HCT116 (cell line): ENCODE measurements at places on chromosomes 3 and 15. TPM values are rescaled to one million over a fixed set of nuclear protein-coding genes. Genes with fewer than 3 reads are reported as not detected.

The ANKRD34C gene
- not detected for total RNA-seq

The GRM2 gene
- total RNA-seq: 0.32 TPM

The GOLGA8M gene
- total RNA-seq: 0.44 TPM

The ZMAT3 gene
- total RNA-seq: 12.1 TPM

The IL17RD gene
- total RNA-seq: 12.3 TPM

The FAM3D gene
- 0.32 TPM for total RNA-seq

The ARPIN gene
- 8.8 TPM for total RNA-seq

The MASP1 gene
- not detected for total RNA-seq

The PATL2 gene
- 1.2 TPM for total RNA-seq

The NANOGP8 gene
- total RNA-seq: not detected

The AEN gene
- total RNA-seq: 36.2 TPM

The PPP1R14D gene
- total RNA-seq: not detected

The LTK gene
- 9.2 TPM for total RNA-seq
